Stimulated activated CD8-positive, alpha-beta memory T cell treated with anti-CD3 and anti-CD28 coated beads, Interleukin-7, amount 100 ng/mL, for 1 hour (primary cell): ENCODE measurements at places on chromosomes 1 and 21.

- DNase-seq = no peak
Observed at GRCh38 chr1:230308039-230308438, 118.1 kb downstream of the PGBD5 start.

GRCh38 chr1:37265786-37266667 lies 208.4 kb upstream of the ZC3H12A start:
- no peak for DNase-seq

DNA sequence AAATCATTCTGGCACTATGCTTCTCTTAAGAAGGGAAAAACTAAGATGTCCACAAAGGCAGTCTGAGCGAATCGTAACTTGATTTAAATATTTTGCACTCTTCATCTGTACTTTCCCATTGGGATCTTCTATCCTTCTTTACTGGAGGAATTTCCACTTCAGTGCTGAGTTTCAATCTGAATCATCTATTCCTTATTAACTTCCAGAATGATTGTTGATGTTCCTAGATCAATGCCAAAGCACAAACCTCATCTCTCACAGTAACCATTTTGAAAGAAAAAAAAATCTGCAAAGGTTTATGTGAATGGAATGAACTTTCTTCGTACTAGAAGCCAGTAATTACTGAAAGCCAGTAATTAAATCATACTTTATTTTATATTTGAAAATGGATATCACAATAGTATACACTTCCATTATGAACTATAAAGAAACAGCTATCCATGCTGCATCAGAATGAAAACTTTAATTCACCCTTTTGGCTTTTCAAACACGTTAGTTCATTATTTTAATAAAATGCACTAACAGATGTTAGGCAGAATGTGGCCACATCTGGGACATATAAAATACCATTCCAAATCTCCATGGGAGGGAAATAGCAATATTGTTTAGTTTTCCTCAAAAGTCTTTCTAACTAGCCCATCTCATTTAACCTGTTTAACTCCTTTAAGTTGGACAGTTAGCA lies 5.5 kb upstream of the RNF2 start:
- DNase-seq = no peak

- DNase-seq = no peak
Observed at GRCh38 chr1:117702654-117703053, 96.8 kb downstream of the TENT5C start.

- DNase-seq = no peak
Observed at GRCh38 chr21:34836103-34836932, 167.5 kb downstream of the CLIC6 start.

DNA sequence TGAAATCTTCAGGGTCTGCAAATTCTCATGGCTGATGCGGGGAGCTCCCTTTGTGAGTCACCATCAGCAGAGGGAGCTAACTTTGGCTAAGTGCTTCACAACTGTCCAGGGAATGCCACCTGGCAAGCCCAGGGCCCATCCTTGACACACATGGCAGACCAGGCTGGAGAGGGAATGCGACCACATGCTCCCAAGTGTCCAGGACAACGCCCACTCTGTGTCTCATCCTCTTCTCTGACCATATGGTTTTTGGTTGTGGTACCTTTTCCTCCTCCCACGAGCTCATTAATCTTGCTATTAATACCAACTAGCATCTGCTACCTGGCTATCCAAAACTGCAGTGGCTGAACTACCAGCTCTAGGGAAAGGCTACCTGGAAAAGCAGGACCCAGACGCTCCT lies 37.1 kb upstream of the CLSTN1 start:
- no peak for DNase-seq

DNA sequence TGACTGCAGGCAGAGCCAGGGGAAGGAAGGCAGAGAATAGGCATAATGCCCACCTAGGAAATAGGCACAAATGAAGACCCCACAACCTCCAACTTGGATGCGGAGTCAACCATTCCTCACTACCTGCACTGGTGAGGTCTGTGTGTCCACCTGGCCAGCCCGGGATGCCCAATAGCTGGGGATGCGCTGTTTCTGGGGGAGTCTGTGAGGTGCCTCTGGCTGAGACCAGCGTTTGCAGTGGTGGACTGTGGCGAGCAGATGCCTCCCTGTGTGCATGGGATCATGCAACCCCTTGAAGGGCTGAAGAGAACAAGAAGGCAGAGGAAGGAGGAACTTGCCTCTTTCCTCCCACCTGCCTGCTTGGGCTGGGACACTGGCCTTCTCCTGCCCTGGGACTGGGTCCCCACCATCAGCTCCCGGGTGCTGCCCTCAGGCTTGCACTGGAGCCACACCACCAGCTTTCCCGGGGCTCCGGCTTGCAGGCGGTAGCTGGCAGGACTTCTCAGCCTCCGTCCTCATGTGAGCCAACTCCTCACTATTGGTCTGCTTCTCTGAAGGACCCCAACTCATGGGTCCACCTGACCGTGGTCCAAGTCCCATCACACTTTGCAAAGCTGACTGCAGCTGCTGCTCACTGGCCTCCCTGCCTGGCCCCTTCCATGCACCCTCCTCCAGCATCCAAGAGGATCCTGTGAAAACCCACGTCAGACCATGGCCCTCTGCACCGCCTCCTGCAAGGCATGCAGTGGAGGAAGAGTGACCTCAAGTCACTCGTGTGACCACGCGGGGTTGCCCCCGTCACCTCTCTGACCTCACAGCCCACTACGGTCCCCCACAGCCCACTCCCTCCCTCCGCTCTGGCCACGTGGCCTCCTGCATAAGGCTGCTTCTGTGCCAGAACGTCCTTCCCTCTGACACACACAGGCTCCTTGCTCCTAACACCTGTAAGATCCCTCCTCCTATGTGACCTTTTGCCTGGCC lies 2.7 kb upstream of the PDE9A start:
- DNase-seq = no peak

DNA sequence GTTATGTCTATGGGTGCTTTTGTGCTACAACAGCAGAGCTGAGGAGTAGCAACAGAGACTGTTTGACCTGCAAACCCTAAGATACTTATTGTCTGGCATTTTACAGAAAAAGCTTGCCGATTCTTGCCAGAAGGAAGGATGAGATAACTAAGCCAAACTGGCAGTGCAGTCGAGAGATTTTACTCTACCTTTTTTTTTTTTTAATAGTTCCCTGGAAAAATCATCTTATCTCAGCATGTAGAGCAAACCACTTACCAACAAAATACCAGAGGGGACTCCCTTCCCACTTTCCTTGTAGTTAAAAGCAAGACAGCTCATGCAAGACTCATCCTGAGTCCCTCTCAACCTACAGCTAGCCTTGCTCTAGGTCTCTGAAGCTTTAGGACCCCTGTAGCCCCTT lies 132.9 kb downstream of the SYT2 start:
- no peak for DNase-seq

DNA sequence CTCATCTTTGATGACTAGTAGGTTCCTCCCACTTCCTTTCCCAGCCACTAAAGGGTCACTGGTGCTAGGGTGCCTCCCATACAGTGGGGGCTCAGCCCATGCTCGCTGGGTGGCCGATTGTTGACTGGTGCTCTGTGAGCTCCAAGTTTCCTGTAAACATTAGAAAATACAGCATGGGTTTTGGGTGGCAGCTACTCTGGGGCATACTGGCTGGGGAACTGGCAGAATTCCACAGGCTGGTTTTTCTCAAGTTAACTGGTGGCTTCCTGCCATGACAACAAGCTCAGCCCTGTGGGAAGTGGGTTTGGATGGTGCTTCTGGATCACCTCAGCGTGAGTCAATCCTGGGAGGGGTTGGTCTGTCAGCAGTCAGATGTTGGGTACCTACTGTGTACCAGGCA lies 28.7 kb upstream of the CRNN start:
- no peak for DNase-seq
